ENCODE measurements at places on chromosomes 7 and 10. TPM values are rescaled to one million over a fixed set of nuclear protein-coding genes. Genes with fewer than 3 reads are reported as not detected.

DNA sequence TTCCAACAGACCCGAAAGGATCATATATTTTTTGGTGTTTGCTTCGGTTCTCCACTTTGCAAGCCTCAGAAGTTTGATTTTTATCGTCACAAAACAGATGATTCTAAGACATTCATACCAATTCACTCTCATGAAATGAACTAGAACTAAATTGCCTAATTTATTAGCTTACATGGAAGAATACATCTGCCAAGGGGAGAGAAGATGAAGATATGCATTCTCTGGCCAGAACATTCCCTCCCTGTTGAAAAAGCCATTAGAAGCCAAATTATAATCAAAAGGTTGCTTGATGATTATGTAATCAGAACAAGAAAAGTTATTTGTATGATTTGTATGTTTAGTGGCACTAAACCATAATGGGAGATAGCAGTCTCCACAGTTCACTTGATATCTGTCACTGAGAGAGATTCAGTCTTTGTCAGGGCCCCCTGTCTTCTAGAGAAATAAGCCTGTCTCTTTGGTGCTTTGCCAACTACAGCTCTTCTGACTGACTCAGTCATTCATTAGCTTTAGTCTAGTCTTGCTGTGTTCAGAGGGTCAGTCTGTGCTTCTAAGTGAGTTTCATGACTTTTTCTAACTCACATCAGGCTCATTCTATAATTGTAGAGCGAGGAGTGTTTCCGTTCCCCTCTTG, 95.3 kb upstream of the GNAI1 start:
- H3K27me3 ChIP-seq, result no peaks in the 10 kb centered on the region
- no peak for DNase-seq
- no peaks in the 10 kb centered on the region for H3K36me3 ChIP-seq
- no peak overlapping the region for H3K27ac ChIP-seq

DNA sequence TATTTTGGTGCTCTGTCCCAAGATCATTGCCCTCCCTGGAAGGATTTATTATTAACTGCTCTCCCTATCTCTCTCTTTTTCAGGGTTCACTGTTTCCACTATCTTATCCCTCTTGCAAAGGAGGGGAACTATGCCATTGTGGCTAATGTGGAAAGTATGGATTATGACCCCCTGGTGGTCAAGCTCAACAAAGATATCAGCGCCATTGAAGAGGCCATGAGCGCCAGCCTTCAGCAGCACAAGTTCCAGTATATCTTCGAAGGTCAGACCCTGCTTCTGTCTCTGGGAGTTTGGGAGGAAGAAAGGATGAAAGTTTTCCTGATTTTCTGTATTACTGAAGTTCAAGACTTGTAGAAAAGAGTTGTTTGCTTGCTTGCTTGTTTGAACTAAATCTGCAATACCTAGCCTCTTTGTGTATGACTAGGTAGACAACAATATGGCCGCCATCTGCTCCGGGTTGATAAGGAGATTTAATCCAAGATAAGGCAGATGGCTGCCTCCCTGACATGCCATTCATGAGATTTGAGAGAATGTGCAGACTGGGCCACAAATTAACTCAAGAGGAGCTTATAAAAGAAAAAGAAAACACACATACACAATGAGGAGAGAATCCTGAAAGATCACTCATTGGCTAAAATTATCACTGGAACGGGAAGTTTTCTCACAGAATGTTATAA, 122.2 kb upstream of the LRGUK start:
- H3K27me3 ChIP-seq, result no peaks in the 10 kb centered on the region
- no peak overlapping the region for H3K4me3 ChIP-seq
- no peaks in the 10 kb centered on the region for H3K4me1 ChIP-seq

- no peaks in the 10 kb centered on the region for H3K4me1 ChIP-seq
- no peak overlapping the region for H3K27ac ChIP-seq
- H3K4me3 ChIP-seq, result no peak overlapping the region
- H3K27me3 ChIP-seq, result no peaks in the 10 kb centered on the region
- no peaks in the 10 kb centered on the region for H3K36me3 ChIP-seq
These were observed 21.3 kb downstream of the GCK start for GRCh38 chr7:44167920-44168319.

GRCh38 chr10:127354992-127355391, 158.6 kb upstream of the INSYN2A start:
- H3K4me3 ChIP-seq, result no peak overlapping the region
- DNase-seq, result no peak
- H3K27ac ChIP-seq, result no peak overlapping the region

- H3K27me3 ChIP-seq, result no peaks in the 10 kb centered on the region
- H3K36me3 ChIP-seq, result no peaks in the 10 kb centered on the region
- H3K27ac ChIP-seq, result peak overlapping the region; percentile 44
- H3K4me1 ChIP-seq, result peaks cover 47% of the 10 kb centered on the region
These were observed 93.0 kb upstream of the IL6 start for GRCh38 chr7:22633954-22634474.

GRCh38 chr7:19302731-19303130, 157.5 kb upstream of the FERD3L start:
- H3K4me1 ChIP-seq, result no peaks in the 10 kb centered on the region
- H3K27ac ChIP-seq, result no peak overlapping the region
- no peaks in the 10 kb centered on the region for H3K36me3 ChIP-seq

- H3K4me1 ChIP-seq, result peaks cover 39% of the 10 kb centered on the region
- peak; percentile 93 for DNase-seq
- no peaks in the 10 kb centered on the region for H3K27me3 ChIP-seq
- peak overlapping the region; percentile 96 for H3K27ac ChIP-seq
- H3K4me3 ChIP-seq, result peak overlapping the region; percentile 91
These were observed 1.2 kb upstream of the ADD3 start for GRCh38 chr10:110006358-110007160.

GRCh38 chr7:139991269-139991666, 71.5 kb downstream of the PARP12 start:
- H3K36me3 ChIP-seq, result no peaks in the 10 kb centered on the region
- no peak overlapping the region for H3K27ac ChIP-seq
- no peak for DNase-seq
- H3K27me3 ChIP-seq, result no peaks in the 10 kb centered on the region
- no peak overlapping the region for H3K4me3 ChIP-seq

- peaks cover 21% of the 10 kb centered on the region for H3K36me3 ChIP-seq
- H3K4me1 ChIP-seq, result no peaks in the 10 kb centered on the region
- H3K27ac ChIP-seq, result no peak overlapping the region
- H3K4me3 ChIP-seq, result no peak overlapping the region
These were observed 31.8 kb downstream of the CCM2 start for GRCh38 chr7:45031829-45032228.

GRCh38 chr10:113879691-113880090, 25.2 kb downstream of the NHLRC2 start:
- no peak overlapping the region for H3K4me3 ChIP-seq
- peaks cover 5% of the 10 kb centered on the region for H3K4me1 ChIP-seq
- H3K36me3 ChIP-seq, result no peaks in the 10 kb centered on the region
- H3K27me3 ChIP-seq, result no peaks in the 10 kb centered on the region
- no peak overlapping the region for H3K27ac ChIP-seq

Gene STAG3
- not detected for total RNA-seq

Gene GPR26
- total RNA-seq, result not detected

Gene SLC29A3
- total RNA-seq, result 4.0 TPM

Gene LOXL4
- 9.4 TPM for total RNA-seq

- peaks cover 5% of the 10 kb centered on the region for H3K4me1 ChIP-seq
- peak; percentile 79 for DNase-seq
- no peaks in the 10 kb centered on the region for H3K27me3 ChIP-seq
- H3K27ac ChIP-seq, result no peak overlapping the region
- H3K36me3 ChIP-seq, result no peaks in the 10 kb centered on the region
- H3K4me3 ChIP-seq, result no peak overlapping the region
These were observed 90.7 kb upstream of the KIAA1217 start for GRCh38 chr10:24118246-24118645.

Gene VWDE
- not detected for total RNA-seq

- H3K36me3 ChIP-seq, result no peaks in the 10 kb centered on the region
- no peak overlapping the region for H3K4me3 ChIP-seq
- H3K27ac ChIP-seq, result peak overlapping the region; percentile 23
- H3K27me3 ChIP-seq, result peaks cover 1% of the 10 kb centered on the region
- DNase-seq, result no peak
These were observed 107.4 kb downstream of the DYNC2I1 start for GRCh38 chr7:158963771-158964241.

Gene SLC13A1
- total RNA-seq, result not detected

GRCh38 chr7:101787864-101788263, 29.6 kb upstream of the CUX1 start:
- H3K4me1 ChIP-seq, result no peaks in the 10 kb centered on the region
- no peak for DNase-seq
- H3K36me3 ChIP-seq, result no peaks in the 10 kb centered on the region
- no peak overlapping the region for H3K27ac ChIP-seq

DNA sequence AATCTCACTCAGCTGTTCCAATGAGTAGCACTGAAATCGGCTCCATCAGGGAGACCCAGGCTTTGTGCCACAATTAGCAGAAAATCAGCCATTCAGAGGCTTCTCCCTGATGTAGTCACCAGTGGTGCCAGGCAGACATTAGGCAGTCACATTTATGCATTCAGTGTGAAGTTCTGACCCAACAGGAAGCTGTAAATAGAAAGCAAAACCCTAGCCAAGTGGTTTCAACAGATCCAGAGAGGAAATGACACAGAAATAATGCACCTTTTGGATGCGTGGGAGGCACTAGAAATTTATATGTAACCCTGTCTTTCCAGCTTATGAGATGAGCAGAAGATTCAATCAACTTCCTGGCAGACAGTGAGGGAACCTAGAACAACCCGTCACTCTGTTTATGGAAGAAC, 186.4 kb downstream of the PDE1C start:
- H3K27me3 ChIP-seq, result no peaks in the 10 kb centered on the region
- peaks cover 43% of the 10 kb centered on the region for H3K4me1 ChIP-seq
- H3K4me3 ChIP-seq, result no peak overlapping the region
- no peak for DNase-seq

Gene TWIST1
- total RNA-seq, result 15.9 TPM

Gene SPDYE1
- total RNA-seq, result not detected

DNA sequence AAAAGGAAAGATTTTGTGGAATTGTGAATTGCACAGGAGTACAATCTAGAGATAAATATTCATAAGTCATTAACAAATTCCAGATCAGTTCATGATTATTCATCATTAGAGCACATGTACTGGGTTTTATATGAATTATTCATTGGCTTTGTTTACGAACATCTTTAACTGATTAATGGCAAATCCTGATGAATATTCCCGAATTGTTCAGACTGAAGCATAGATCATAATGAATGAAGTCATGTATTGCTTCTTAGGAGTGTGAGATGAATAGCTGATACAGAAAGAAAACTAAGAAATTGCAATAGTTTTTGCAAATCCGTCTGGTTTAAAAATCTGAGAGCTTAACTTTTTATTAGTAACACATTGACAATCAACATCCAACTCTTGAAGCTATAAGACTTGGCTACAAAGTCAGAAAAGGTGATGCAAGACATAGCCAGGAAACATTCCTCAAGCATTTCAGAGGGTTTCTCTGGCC, 183.6 kb upstream of the DGKB start:
- no peak overlapping the region for H3K4me3 ChIP-seq
- no peaks in the 10 kb centered on the region for H3K27me3 ChIP-seq
- no peak for DNase-seq
- H3K36me3 ChIP-seq, result no peaks in the 10 kb centered on the region

Gene WIPF3
- total RNA-seq, result 7.8 TPM

- H3K4me3 ChIP-seq, result no peak overlapping the region
- H3K27me3 ChIP-seq, result no peaks in the 10 kb centered on the region
- no peak for DNase-seq
- H3K27ac ChIP-seq, result no peak overlapping the region
These were observed 123.3 kb downstream of the MICU1 start for GRCh38 chr10:72502581-72502980.

DNA sequence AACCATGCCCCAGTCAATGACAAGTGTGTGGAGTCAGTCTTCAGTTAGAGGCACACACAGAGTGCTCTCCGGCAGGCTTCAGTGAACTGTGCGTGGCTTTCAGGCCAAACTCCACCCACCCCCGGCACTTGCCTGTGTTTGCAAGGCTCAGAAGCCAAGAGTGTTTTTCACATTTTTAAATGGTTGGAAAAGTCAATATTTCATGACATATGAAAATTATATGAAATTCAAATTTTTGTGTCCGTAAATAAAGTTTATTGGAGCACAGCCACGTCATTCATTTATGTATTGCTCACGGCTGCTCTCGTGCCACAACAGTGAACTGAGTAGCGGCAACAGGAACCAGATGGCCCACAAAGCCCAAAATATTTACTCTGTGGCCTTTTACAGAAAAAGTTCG, 104.7 kb downstream of the SFMBT2 start:
- no peaks in the 10 kb centered on the region for H3K36me3 ChIP-seq
- peak overlapping the region; percentile 12 for H3K4me3 ChIP-seq
- H3K27me3 ChIP-seq, result no peaks in the 10 kb centered on the region
- H3K27ac ChIP-seq, result peak overlapping the region; percentile 38

Gene POM121C
- total RNA-seq, result 27.5 TPM

DNA sequence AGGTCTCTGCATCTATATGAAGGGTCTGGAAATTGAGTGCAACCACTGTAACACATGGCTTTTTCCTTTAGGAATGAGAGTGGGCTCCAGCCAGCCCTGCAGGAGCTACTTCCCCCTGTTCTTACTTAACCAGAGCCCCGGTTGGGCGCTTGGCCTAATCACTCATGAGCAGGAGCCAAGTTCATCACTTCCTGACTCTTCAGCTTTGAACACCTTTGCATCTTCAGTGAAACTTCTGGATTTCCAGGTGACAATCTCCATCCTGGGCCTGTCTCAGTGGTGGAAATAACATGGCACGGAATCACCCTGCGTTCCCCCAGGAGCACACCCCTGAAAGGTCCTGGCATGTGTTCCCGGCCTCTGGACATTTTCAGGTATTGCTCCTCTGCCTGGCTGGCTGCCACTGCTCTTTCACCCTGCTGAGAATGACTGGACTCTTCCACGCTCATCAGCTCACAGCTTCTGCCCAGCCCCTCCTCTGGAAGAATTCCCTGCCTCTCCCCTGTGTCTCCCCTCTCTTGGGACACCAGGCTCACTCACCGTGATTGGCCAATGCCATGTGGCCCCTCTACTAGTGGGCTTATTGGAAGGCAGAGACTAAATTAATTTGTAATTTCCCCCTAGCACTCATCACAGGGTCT, 229.1 kb upstream of the GRB10 start:
- no peak overlapping the region for H3K4me3 ChIP-seq
- peak; percentile 72 for DNase-seq
- H3K27me3 ChIP-seq, result no peaks in the 10 kb centered on the region

DNA sequence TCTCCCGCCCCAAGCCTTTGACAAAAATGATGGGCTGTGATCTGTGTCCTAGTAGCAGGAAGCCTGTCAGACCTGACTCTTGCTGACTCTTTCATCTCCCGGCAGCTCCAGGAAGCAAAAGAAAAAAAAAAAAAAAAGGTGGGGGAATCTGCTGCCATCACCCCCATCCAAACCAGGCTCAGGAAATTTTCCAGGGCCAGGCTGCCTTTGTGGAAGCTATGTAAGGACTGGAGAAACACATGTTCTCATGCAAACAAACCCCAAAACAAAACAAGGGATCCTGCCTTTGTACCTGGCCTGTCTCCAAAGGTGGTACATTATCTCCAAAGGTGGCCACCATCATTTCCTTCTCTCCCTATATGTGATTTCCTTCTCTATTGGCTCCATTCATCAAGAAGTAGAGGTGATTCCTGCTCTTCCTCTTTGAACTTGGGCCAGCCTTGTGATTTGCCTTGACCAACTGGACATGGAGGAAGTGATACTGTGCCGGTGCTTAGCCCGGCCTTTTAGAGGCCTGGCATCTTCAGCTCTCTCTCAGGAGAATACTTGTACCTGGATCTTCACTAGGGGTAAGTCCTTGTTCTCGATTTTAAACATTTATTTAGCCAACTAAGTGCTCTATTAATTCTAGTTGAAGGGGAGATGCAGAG, 192.2 kb upstream of the SVIL start:
- no peaks in the 10 kb centered on the region for H3K36me3 ChIP-seq
- peak overlapping the region; percentile 22 for H3K27ac ChIP-seq
- H3K4me3 ChIP-seq, result no peak overlapping the region
- no peaks in the 10 kb centered on the region for H3K27me3 ChIP-seq

- no peaks in the 10 kb centered on the region for H3K36me3 ChIP-seq
- no peaks in the 10 kb centered on the region for H3K27me3 ChIP-seq
- H3K27ac ChIP-seq, result no peak overlapping the region
- H3K4me1 ChIP-seq, result no peaks in the 10 kb centered on the region
- DNase-seq, result no peak
These were observed 71.6 kb upstream of the TEX47 start for GRCh38 chr7:88867158-88867557.

Gene FAM131B
- 2.0 TPM for total RNA-seq
